ENCODE measurements at places on chromosomes 13 and 19. TPM values are rescaled to one million over a fixed set of nuclear protein-coding genes. Genes with fewer than 3 reads are reported as not detected.

DNA sequence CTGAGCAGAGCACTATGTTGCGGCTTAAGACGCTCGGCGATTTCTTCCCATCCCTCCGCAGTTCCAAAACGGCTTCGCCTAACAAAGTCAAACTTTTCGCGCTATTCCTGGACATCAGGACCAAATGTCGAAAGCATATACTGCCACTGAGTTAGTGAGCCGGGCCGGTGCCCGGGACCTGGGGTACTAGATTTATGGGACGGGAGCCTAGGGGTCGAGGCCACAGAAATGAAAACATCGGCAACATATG is 699 bp downstream of the RCBTB2 start:
- no peak for DNase-seq

DNA sequence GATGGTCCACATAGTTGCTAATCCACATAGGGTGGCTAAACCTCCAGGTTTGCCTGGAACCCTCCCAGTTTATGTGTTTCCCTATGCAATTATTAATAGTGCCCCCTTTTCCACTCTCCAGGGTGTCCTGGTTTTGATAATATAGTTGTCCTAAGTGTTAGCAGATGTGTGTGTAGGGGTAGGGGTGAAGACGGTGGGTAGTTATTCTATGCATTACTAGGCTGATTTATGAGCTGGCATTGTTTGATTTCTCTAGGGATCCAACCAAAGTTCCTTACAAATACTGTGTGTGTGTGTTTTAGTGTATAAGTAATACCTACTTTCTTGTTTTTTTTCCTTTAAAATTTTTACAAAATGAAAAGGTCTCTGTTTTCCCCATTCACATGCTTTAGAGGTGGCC is 21.1 kb downstream of the GTF2F2 start:
- no peak for DNase-seq

DNA sequence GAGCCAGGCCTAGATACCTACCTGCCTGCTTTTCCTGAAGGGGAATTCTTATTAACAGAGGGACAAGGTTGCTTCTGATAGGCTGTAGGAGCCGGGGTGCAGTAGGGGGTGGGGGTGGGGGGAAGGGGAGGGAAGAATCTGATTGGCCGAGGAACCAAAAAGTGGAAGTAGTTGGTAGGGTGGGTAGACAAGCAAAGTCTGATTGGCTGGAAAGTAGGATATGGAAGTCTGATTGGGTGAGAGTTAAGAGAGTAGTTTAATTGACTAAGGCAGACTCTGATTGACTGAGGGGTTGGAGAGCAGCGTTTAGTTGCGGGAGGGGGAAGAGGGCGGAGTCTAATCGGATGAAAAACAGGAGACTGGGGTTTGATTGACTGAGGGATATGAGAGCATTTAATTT is 9.4 kb upstream of the CYP4F22 start:
- DNase-seq = no peak

DNA sequence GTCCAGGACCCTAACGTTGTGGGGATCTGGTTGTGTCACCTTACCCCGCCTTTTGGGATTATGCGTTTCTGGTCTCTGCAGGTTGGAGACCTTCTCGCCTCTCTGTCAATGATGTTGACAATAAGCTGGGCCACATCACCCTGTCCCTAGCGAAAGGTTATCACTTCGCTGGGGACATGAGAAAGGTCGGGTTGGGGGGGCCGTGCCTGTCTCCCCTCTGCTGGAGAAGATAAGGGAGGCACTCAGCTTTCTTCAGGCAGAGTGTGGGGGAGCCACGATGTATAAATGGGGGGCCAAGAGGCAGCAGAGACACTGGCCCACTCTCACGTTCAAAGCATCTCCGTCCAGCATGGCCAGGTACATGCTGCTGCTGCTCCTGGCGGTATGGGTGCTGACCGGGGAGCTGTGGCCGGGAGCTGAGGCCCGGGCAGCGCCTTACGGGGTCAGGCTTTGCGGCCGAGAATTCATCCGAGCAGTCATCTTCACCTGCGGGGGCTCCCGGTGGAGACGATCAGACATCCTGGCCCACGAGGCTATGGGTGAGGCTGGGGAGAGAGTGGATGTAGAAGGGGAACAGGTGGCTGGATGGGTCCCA is at the start of gene RLN3:
RLN3 (plus strand) TSS at position 293 of the 595 bp plus-strand sequence; CDS start at position 350, 57 bp downstream.
- no peak for DNase-seq

DNA sequence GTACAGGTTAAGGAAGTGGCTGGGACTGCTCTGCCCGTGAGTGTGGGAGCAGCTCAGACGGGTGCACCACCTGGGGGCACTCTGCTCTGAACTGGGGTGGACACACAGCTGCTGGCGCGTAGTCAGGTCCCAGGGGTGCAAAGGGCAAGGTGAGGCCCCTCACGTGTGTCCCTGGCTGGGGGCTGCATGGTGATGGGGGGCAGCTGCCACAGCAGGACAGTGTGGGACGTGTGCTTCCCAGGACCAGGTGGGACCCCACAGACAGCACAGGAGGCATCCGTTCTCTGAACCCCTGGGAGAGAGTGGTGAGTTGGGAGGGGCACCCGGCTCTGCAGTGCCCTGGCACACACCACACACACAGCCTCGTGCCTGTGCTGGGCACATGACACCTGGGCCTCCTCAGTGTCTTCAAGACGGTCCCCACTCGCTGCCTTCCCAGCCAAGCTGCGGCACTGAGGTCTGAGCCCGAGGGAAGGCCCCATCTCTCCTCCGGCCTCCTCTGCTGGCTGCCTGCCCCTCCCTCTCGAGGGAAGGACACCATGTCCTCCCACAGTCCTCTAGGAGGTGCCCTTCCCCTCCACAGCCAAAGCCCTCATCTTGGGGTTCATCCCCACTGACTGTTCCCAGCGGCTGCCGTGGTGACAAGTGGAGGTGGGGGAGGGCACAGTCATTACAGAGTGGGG is 24.7 kb downstream of the CILP2 start:
- DNase-seq = no peak

KLK14 gene
- not detected for total RNA-seq

KCNC3 gene
- 1.8 TPM for total RNA-seq

ARL11 gene
- 0.18 TPM for total RNA-seq

SERTM1 gene
- 0.22 TPM for total RNA-seq

SLC10A2 gene
- not detected for total RNA-seq

PGLYRP1 gene
- not detected for total RNA-seq

SYNGR4 gene
- not detected for total RNA-seq

Measured in heart left ventricle (tissue), 16 donors.